ENCODE measurements at places on chromosomes 6 and 20.
A peak's percentile ranks its signal among the peaks of the same experiment; 100 is the strongest.

DNA sequence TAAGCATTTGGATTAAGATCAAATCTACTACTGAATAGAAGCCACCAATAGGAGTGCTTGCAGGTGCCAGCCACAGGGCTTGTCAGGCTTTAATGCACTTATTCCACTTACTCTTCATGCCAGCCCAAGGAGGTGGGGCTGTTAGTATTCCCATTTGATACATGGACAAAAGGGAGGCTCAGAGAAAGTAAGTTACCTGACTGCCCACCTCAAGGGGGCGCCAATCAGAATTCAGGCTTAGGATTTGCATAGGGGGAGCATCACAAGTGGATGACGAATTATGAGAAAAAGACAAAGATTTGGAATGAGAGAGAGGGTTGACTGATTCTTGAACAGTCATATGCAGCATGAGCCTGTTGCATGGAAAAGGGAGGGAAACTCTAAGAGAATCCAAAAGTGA lies 188.4 kb upstream of the TSHZ2 start:
- no peak for DNase-seq

DNA sequence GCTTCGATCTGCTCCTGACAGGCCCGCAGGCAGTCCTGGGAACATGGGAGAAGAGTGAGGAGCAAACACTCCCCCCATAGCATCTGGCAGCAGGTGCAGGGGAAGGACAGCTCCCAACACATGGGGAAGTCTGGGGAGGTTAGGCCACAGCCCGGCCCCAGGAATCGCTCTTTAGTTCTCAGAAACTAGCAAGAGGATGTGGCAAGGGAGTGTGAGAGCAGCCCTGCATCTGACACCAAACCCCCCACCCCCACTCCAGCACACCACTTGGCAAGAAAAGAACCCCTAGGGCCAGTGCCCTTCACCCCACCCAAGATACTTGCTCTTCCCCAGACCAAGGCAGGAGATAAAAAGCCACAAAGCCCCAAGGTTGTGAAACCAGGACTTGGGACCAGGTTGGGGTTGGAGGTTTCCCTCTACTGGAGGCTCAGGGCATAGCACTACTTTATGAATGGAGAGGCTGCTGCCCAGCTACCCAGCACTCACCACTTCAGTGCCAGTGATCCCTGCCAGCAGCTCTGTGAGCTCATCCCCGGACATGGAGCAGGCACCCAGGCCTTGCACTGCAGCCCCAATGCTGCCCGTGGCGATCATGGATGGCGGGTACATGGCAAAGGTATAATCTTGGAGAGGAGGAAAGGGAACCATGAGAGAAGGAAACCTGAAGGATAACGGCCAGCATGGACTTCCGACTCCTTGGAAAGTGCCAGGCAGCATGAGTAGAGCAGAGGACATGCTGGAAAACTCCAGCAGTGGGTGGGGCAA lies 5.4 kb downstream of the CCND3 start:
- peak; percentile 14 for DNase-seq

DNA sequence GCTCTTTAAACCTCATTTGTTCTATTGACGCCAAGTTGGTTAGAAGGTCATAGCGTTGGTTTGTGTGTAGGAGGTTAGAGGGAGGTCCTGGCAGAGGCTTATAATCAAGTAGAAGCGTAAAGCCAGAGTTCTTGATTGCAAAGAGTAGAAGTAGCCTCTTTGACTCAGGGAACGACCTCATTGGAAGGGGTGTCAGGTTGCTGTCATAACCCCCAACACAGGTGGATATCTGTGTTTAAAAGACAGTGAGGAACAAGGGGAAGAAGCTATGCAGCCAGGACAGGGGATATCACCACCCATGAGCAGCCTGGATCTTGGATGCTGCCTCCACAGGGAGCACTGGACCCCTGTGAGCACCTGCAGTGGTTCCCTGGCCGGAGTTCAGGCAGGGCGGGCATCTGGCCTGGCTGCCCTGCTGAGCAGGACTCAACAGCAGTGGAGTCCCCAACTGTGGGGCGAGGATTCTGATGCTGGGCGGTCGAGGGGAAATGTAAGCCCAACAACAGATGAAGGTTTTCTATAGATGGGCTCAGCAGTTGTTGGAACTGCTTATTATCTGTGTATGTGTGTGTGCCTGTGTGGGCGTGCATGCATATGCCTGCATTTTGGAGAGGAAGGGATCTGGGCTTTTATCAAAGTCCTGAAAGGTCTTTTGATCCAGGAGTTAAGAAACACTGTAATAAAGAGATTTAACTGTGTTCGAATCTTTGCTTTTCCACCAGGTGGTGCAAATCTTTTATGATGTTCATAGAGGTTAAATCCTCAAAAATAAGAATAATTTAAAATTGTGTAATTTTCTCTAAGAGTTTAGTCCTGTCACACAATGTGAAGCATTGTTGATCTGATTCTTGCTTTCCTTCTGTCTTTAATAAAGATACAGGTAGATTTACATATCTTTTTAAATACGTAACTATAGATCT lies 27.7 kb downstream of the HIVEP1 start:
- DNase-seq, result no peak

GRCh38 chr20:47792021-47792618 lies 6.8 kb upstream of the SULF2 start:
- peak; percentile 82 for DNase-seq

DNA sequence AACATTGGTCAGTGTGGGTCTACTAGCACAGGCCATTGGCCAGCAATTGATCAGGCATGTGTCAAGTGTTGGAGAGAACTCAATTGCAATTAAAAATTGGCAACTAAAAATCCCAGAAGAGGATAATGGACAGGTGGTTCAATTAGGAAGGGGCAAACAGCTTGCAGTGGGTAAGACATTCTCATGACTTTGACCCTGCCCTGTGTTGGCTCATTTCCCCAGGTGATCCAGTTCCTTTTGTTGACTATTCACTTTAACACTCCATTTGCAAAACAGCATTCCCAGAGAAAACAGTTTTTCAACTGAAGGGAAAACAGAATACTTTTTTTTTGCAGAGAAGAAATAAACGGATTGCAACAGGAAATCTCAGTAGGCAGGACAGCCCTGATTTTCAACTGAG lies 28.9 kb upstream of the SCGN start:
- no peak for DNase-seq
